ENCODE measurements at places on chromosomes 16 and 17. TPM values are rescaled to one million over a fixed set of nuclear protein-coding genes. Genes with fewer than 3 reads are reported as not detected.

GRCh38 chr16:10178080-10178479, 4.1 kb downstream of the GRIN2A start:
- no peaks in the 10 kb centered on the region for H3K36me3 ChIP-seq
- no peaks in the 10 kb centered on the region for H3K27me3 ChIP-seq
- peaks cover 11% of the 10 kb centered on the region for H3K4me1 ChIP-seq
- H3K27ac ChIP-seq = no peak overlapping the region
- H3K4me3 ChIP-seq = no peak overlapping the region
- no peak for DNase-seq

GRCh38 chr17:1995907-1996799, 29.0 kb downstream of the RTN4RL1 start:
- peaks cover 40% of the 10 kb centered on the region for H3K4me1 ChIP-seq
- H3K27me3 ChIP-seq = no peaks in the 10 kb centered on the region
- DNase-seq = no peak
- no peaks in the 10 kb centered on the region for H3K36me3 ChIP-seq
- H3K27ac ChIP-seq = no peak overlapping the region
- no peak overlapping the region for H3K4me3 ChIP-seq

- no peak for DNase-seq
- H3K27ac ChIP-seq = peak within 1 kb of the TSS; percentile 59
- H3K36me3 ChIP-seq = no peaks in the 10 kb centered on the region
- peak within 1 kb of the TSS; percentile 69 for H3K4me3 ChIP-seq
- H3K27me3 ChIP-seq = no peaks in the 10 kb centered on the region
Measured at GRCh38 chr17:39667945-39668924, at the start of gene PNMT. Gene PNMT, plus strand, starts transcription at chr17:39668453. Its CDS starts 23 bp downstream, at chr17:39668476.

DNA sequence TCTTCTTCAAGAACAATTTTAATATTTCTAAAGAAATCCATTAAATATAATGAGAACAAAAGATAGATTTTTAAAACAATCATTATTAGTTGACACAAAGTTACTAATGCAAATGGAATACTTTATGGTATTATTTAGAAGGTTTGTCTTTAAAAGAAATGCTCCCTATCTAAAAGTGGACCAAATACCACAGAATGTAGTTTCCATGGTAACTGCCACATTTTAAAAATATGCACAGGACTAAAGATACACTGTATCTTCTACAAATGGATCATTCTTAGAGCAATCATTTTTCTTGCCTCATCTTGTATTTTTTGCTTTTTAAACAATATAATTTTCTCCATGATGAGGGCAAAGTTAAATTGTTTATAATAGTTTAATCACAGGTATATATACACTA, 296.0 kb downstream of the CEP112 start:
- no peaks in the 10 kb centered on the region for H3K4me1 ChIP-seq
- H3K27ac ChIP-seq = no peak overlapping the region
- H3K36me3 ChIP-seq = no peaks in the 10 kb centered on the region
- no peak overlapping the region for H3K4me3 ChIP-seq
- H3K27me3 ChIP-seq = no peaks in the 10 kb centered on the region

KRT20 gene
- not detected for total RNA-seq

All from thoracic aorta (tissue), 2 donors.